ENCODE measurements at places on chromosomes 6 and 20.

DNA sequence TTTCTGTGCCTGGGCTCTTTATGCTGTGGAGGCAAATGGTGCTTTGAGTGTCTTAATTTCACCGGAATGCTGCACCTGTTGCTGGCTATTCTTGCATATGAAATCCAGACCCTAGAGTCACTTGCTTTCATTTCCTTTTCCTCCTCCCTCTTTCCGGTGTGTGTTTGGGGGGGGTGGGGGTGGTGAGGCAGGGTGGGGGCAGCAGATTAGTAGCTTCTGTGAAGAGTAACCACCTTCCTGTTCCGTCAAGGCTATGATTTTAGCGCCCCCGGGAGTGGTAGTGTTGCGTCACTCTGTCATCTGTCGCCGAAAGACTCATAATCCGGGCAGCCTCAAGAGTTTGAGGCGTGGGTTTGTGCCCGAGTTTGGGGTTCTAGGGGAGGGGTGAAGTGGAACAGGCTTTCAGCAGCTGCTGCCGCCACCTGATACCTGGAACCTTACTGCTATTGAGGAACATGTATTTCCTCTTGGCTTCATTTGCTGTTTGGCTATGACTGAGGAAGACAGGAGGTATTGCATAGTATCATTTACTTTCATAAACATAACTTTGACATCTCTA is 49.1 kb downstream of the UTRN start:
- DNase-seq = no peak

GRCh38 chr6:15284743-15285142 is 38.9 kb downstream of the JARID2 start:
- DNase-seq = no peak

- DNase-seq = no peak
Observed at GRCh38 chr6:2187826-2188225, 57.6 kb downstream of the GMDS start.

- DNase-seq = no peak
Observed at GRCh38 chr6:22271081-22271480, 25.8 kb downstream of the PRL start.

DNA sequence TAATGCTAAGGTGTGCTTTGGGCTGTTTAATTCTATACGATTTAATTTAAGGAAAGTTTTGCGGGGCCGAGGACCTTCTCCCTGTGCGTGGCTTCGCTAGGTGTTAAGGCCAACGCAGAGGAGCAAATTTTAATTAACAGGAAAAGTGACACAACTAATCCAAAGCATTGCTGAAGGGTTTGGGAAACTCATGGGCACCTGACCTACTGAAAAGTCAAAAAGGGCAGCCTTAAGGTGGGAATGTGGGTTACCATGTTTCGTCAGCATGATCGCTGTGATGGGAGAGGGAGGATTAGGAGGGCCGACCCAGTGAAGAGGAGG is 415 bp upstream of the CUL9 start:
- no peak for DNase-seq

DNA sequence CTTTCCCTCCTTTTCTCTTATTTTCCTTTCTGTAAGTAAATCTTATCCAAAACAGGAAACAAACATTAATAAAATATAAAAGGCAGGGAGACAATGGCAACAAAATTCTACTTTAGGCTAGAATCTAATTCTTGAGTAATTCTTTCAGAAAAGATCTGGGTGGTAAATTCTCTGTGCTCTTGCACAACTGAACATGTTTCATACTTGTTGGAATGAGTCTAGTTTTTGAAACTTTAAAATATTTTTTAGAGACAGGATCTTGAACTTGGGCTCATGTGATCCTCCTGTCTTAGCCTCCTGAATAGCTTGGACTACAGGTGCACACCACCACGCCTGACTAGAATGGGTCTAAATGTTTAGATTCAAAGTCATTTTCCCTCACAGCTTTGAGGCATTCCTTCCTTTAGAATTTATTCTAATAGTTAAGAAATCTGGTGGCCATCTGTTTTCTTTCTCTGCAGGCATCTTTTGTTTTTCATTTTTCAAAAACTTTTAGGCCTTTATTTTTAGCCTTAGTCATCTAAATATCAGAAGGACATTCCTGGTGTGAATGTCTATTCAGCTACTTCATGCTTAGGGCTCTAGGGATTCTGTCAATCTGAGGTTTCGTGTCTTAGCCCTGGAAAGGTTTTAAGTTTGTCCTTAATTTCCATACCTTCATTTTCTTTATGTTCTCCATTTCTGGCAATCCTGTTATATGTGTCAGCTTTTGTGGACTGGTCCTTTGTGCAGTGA is 76.5 kb downstream of the CDKAL1 start:
- no peak for DNase-seq

GRCh38 chr6:35174501-35174900 is 33.4 kb upstream of the TCP11 start:
- no peak for DNase-seq

DNA sequence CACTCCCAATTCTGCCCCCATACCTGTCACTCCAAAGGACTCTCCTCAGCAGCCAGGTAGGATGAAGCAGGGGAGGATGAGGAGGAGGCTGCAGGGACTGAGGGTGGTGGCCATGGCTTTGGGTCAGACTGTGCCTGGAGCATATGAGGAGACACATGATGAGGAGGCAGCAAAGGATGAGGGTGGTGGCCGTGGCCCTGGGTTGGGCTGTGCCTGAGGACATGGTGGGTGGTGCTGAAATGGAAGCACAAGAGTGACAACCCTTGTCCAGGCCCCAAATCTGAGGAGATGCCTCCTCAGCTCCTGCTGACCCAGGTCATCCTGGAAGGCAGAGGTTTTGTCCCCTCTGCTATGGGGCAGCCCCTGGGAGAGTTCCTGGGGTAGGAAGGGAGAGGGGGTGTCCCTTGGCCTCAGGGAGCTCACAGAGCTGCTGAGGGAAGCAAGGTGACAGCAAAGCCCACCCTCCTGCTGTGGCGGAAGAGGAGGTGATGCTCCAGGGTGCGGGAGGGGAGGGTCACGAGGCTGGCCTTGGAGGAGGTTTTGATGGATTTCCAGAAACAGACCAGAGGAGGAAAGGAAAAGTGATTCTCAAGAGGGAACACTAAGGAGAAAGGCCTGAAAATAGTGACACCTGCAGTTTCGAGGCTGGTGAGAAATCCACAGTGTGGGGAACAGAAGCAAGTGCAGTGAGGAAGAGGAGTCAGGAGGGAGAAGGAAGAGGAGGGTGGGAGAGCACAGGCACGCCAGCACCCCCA is 4.6 kb downstream of the RAET1G start:
- no peak for DNase-seq

GRCh38 chr6:21961226-21961625 is 335.6 kb downstream of the PRL start:
- no peak for DNase-seq

DNA sequence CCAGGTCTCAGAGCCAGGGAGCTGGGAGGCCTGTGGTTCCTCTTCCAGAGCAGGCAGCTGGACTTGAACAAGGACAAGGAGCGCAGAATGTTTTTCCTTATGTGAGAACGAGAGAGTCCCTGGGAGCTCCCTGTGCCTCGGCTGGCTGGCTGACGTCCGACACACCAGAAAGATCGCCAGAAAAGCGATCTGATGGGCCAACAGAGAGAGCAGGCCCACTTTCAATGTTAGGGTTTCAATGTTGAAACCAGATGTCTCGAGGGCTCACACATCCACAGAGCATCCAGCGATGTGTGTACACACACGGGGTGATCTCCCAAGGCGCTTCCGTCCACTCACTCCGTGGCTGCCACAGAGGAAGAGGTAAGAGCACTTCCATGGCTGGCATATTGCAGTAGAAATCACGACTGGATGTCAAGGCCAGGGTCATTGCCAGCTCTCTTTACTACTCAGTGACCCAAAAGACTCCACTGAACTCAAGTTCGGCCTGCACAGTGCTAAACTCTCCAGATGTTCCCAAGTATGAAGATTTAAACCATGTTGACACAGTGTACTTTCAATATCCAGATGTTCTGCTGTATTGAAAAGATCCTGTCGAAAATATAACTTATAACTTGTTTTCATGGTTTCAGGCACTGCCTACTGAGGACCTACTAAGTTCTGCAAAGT is 70.8 kb upstream of the FOXC1 start:
- DNase-seq = no peak

GRCh38 chr6:167650730-167651317 is 175.9 kb upstream of the AFDN start:
- no peak for DNase-seq

DNA sequence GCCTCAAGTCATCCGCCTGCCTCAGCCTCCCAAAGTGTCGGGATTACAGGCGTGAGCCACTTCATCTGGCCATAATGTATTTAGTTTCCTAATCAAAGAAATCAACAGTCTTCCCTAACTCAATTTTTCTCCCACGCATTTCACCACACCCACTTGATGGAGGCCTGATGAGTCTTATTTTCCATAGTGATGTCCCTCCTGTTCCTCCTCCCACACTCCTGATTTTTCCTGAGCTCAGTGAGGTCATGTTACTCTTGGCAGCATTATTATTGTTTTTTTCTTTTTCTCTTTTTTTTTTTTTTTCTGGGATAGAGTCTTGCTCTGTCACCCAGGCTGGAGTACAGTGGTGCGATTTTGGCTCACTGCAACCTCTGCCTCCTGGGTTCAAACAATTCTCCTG is 8.9 kb downstream of the ABRACL start:
- DNase-seq = no peak

GRCh38 chr6:39200498-39201020 is 28.7 kb downstream of the KCNK5 start:
- no peak for DNase-seq

- DNase-seq = no peak
Observed at GRCh38 chr6:90139272-90139817, 157.3 kb downstream of the BACH2 start.

DNA sequence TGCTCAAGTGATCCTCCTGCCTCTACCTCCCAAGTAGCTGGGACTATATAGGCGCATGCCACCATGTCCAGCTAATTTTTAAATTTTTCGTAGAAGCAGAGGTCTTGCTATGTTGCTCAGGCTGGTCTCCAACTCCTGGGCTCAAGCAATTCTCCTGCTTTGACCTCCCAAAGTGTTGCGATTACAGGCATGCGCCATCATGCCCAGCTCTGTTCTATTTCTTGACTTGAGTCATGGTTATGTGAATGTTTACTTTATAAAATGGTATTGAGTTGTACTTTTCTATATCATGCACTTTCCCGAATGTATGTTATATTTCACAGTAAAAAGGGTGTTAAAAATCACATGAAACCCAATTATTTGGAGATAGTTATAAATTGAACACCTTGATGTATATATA is 17.3 kb upstream of the ATXN1 start:
- DNase-seq = no peak

All from C1 segment of cervical spinal cord (tissue), 14 donors.